ENCODE measurements at places on chromosomes 16 and 17.

GRCh38 chr17:36118477-36119353, 15.1 kb downstream of the CCL4 start:
- DNase-seq: no peak

DNA sequence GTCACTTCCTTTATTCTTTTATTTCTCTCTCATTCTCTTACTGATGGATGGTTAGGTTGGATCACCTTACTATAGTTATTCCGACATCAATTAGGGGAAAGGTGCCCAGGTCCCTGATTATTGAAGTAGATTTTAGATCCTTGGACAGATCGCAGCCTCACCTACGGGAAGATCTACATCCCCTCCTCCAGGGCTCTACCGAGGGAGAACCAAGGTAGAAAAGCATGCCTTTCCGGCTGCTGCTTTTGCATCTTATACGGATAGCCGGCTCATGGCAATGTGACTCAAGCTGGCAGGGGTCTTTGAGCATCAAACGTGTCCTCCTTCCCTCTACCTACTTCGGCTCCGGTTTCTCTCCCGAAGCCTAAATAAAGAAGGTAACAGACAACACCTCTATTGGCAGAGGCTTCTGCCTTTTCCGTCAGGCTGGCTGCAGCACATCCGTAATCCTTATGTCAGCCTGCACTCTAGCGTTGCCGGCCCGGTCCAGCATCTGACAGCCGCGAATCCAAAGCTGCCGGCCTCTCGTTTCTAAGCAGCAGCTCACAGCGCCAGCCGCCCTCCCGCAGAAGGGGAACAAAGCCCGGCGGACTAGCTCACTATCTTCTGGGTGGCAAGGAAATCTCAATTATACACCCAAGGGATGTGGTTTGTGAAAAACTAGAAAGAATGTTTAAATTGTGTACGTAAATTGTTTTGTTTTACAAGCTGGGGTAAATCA, 46.9 kb downstream of the IRX6 start:
- peak; percentile 82 for DNase-seq

DNA sequence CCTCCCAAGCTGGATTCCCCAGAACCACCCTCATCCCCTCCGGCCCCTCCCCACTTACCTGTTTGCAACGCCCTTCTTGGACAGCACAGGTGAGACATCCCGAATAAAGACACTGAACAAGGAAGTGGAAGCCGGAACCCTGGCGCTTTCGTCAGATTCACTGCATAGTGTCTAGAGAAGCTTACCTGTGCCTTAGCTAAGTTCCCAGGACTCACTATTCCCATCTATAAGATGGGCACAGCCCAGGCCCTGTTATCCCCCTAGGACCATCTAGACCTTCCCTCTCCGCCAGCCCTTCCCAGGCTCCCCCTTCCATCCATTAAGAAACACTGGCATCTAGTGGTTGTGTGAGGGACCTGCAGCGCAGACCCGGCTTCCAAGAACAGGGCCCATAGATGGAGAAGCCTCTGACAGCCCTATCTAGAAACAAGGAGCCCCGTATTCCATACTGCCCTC, 26.9 kb upstream of the RPL38 start:
- peak; percentile 73 for DNase-seq

GRCh38 chr17:34601416-34601815, 22.0 kb downstream of the TMEM132E start:
- no peak for DNase-seq

DNA sequence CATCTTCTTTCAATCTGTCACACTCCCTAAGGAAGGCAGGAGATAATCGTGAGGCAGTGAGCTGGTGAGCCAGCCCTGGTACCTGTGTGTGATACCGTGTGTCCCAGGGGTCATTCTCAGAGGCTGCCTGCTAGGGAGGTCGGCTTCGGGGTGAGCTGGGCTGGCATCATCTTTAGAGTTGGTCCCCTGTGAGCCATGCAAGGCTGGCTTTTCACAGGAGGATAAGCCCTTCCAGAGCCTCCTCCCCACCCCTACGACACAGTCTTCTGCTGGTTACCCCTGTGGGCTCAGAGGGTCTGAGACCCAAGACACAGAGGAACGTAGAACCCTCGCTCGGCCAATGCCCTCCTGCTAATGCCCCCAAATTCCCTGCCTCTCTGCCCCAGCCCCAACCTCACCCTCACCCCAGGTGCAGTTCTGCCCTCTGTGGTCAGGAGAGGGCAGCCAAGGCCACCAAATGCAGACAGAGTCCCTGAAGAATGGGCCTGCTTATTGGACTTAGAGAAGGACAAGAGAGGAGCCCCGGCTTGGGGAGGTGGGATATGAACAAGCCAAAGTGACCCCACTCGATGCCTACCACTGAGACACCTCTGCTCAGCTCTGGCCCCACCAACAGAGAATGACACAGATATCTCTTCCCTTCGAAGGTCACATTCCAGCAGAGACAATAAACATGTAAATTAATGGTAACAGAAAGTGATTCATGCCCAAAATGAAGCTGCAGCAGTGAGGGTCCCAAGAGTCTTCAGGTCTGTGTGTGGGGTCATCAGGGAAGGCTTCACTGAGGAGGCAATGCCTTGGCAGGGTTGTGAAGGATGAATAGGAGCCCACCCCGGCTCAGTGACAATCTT, 80.8 kb upstream of the CCL1 start:
- peak; percentile 13 for DNase-seq

- peak; percentile 95 for DNase-seq
These were observed 66.7 kb downstream of the SOX9 start for GRCh38 chr17:72187556-72187955.

- no peak for DNase-seq
These were observed 52.6 kb downstream of the RAB11FIP4 start for GRCh38 chr17:31444026-31444425.

GRCh38 chr16:85261657-85262557, 149.6 kb upstream of the CIBAR2 start:
- no peak for DNase-seq

DNA sequence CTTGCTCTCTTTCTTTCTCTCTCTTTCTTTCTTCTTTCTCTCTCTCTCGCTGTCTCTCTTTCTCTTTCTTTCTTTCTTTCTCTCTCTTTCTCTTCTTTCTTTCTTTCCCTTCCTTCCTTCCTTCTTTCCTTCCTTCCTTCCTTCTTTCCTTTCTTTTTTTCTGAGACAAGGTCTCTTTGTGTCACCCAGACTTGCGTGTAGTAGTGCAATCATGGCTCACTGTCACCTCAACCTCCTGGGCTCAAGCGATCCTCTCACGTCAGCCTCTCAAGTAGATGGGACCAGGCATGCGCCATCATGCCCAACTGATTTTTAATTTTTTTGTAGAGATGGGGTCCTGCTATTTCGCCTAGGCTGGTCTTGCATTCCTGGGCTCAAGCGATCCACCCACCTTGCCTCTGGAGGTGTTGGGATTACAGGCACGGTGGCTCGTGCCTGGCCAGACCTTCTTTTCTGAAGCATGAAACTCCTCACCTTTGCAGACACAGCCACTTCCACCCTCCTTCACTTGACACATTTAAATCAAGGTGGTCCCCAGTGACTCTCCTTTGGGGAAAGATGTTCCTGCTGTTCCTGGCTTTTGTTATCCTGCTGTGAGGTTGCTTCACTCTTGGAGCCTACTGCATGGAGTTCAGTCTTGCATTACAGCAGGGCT, 26.8 kb upstream of the NKD1 start:
- DNase-seq: no peak

DNA sequence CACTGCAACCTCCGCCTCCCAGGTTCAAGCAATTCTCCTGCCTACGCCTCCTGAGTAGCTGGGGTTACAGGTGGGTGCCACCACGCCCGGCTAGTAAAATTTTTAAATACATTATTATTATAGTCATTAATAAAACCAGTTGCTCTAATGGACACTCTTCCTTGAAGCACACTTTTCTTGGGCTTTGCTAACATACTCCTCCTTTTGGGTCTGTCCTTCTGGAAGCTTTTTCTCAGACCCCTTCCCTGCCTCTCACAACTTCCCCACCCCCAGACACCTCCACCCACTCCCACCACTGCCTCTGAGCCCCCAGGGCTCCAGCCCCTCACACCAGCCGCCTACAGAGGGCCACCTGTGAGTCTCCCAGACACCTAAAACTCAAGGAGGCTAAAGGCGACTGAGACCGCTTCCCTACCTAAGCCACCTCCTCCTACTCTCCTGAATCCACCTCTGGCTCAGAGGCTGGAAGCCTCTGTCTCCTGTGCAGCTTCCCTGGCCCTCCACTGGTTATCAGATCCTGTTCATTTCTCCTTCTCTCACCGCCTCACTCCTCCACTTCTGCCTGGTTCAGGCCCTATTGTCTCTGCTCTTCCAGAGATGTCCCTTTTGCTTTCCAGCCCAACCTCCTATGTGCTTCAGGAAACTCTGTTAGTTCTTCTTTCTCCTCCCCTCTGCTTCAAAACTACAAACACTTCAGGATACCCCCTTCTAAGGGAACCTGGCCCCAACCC, 2.1 kb upstream of the CUEDC1 start:
- no peak for DNase-seq

- DNase-seq: no peak
These were observed 14.2 kb downstream of the SNX20 start for GRCh38 chr16:50666658-50667496.

DNA sequence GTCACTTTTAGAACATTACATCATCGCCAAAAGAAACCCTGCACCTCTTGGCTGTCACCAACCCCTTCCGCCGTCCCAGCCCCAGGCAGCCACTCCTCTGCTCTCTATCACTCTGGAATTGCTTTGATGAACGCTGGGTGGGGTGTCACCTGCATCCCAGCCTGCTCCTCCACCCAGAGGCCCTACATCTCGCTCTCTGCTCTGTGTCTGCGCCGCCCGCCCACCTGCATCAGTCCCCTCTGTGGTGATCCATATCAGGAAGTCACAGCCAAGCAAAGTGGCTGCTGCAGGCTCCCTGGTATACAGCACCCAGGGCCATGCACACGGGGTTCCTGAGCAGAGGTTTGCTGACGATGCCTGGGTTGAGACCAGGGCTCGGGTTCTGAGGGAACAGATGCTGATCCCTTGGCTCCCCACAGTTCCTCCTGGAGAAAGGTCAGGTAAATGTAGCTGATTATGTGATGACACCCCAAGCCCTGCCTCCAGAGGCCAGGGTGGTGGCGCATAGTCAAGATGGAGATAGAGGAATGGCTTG, 30.8 kb downstream of the MPRIP start:
- no peak for DNase-seq

GRCh38 chr16:10579965-10580882, at the start of gene EMP2:
TSS of gene EMP2 (minus strand) at chr16:10580598. CDS start at chr16:10547617, 32,981 bp downstream.
- peak; percentile 95 for DNase-seq

DNA sequence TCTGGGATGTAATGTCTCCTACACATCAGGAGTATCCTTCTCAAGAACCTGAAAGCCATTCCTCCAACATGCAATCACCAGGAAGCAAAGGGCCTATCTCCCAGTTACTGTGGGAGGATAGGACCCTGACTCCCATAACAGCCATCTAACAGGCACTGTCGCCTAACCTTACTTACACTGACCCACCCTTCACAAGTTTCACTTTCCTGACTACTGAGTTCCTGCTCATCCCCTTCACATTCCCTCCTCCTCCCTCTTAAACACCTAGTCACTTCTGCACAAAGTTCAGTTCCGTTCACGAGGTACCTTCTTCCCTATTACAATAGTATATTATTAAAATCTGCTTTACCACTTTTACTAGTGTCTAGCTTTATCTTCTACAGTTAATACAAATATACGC, 1.3 kb downstream of the C17orf67 start:
- no peak for DNase-seq

DNA sequence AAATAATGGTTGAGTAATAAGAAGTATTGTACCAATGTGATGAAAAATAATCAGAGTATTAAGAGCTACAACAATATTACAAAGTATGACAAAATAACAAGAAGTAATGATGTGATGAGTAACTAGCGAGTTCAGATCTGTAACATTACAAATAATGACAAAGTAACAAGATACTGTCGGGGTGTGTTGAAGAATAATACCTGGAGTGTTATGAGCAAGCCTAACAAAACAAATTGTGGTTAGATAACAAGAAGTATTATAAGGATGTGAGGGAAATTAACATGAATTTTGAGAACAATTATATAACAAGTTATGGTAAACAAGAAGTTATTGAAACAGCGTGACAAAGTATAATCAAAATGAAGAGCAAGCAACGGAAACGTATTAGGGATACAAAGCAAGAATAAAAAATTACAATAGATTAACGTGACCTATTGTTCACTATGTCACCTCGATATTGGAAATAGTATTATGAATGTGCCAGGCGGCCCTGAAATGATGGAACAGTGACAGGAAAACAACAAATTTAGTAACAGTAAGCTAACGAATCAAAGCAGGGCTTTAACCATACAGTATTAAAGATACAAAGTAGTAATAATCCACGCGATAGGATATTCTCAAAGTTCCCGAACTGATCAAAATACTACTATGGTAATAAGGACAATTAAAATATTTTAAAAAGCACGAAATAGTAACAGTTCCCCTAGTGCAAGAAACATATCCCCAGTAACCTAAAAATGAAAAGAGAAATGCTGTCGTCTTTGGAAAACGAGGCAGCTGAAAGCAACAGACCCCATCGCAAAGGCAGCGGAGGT, 1.6 kb downstream of the TBX4 start:
- DNase-seq: no peak

DNA sequence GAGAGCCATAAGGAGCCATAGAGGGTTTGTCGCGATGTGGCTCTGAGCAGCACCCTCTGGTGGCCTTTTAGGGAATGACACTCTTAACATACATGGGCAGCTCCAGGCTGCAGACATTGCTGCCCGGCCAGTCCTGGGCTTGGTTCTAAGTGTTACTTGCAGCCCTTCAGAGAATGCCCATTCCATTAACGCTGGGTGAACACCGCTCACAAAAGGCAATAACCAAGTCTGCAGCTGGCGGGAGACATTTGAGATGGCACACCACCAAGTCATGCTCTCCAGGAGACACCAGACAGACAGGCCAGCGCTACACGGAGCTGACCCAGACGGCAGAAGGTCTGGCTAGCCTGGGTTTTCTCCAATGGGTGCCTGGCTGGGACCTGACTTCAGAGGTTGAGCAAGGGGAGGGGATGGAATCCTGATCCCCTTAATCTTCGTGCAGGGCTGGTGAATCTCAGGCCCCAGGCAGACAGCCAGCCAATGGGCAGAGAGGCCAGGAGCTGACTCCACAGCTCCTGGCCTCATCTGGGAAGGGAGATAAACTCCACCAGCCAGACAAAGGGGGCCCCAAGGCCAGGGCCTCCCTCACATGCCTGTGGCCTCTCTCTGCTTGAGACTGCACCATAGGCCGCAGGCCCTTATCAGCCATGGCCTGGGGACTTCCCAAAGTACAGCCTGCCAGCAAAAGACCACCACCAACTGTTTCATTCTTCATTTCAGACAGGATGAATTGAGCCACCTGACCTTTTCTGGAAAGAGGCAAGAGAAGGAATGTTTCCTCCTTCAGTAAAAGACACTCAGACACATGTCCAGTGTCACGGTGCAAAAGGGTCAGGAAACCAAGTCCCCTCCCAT, 58.8 kb downstream of the ZDHHC7 start:
- DNase-seq: peak; percentile 88

DNA sequence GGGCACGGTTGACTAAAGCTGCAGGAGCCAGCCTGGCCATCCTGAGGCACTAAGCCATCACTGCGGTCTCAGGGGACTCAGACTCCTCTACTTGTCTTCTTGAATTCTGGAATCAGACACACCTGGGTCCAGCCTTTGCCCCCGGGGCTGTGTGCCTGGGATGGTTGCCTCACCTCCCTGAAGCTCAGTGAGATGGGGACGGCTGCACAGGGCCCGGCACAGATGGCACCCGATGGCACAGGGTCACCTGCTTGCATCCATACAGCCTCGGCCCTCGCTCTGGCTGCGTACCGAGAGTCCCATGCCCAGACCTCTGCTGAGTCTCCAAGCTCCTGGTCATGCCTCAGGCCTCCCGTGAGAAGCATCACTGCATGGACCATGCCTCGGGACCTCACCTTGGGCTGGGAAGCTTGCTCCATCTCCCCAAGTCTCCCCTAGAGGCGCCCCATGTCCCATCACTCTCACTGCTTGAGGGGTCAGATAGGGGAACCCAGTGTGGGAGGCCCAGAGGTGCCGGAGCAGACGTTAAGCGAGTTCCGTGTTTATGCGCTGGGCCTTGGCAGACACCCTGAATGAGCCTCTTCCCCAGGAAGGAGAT, 316.3 kb downstream of the SEC14L1 start:
- no peak for DNase-seq
